Esophagus muscularis mucosa (tissue), 4 donors: ENCODE measurements at places on chromosomes 5 and 9. TPM values are rescaled to one million over a fixed set of nuclear protein-coding genes. Genes with fewer than 3 reads are reported as not detected.

DNA sequence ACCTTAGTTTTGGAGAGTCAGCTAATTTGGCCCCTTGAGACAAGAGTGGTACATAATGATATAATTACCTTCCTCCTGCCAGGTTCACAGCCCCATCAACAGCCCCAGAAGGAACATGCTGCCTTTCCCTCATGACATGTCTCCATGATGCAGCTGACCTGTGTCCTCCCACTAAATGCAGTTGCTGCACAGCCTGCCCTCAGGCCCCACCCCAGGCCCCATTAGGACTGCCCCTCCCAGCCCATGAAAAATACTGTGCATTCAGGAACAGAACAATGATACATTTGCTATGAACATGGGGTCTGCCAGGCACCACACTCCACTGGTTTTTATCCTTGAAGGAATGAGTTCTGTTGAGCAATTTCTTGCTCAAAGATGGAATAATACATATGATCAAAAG is 176.4 kb downstream of the C5orf15 start:
- DNase-seq = no peak

PCDHAC1 gene
- total RNA-seq = 1.7 TPM

CHSY3 gene
- 1.2 TPM for total RNA-seq

- no peak for DNase-seq
These were observed 68.6 kb downstream of the SH3PXD2B start for GRCh38 chr5:172385707-172386106.

DNA sequence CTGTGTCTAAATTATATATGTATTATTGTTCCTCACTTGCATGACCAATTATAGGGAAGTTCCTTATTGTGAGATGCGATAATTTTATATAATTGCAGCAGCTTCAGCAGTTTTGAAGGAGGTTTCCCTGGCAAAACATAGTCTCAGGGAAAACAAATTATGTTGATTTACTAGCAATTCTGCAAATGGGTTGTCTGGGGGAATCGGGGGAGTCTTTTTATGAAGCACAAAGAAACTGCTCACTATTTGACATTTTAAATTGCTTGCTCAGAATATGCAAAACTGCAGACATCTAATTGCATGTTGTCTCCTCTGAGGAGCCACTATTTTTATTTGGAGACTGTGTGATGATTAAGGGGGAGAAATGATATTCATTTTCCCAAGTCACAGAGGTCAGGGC is 361.6 kb downstream of the YTHDC2 start:
- DNase-seq = no peak

DNA sequence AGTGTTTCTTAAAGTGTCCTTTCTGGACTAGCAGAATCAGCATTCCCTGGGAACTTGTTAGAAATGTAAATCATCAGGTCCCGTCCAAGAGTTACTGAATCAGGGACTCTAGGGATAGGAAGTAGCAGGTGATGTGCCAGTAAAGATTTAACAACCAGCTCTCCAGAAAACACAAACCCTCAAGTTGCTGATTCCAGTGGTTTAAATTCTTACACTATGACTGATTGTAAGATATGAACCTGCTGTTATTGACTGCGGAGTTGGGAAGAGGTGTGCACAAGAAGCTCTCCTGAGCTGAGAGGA is 39.1 kb upstream of the BASP1 start:
- DNase-seq = no peak

SH3GL2 gene
- total RNA-seq = 3.3 TPM

DNA sequence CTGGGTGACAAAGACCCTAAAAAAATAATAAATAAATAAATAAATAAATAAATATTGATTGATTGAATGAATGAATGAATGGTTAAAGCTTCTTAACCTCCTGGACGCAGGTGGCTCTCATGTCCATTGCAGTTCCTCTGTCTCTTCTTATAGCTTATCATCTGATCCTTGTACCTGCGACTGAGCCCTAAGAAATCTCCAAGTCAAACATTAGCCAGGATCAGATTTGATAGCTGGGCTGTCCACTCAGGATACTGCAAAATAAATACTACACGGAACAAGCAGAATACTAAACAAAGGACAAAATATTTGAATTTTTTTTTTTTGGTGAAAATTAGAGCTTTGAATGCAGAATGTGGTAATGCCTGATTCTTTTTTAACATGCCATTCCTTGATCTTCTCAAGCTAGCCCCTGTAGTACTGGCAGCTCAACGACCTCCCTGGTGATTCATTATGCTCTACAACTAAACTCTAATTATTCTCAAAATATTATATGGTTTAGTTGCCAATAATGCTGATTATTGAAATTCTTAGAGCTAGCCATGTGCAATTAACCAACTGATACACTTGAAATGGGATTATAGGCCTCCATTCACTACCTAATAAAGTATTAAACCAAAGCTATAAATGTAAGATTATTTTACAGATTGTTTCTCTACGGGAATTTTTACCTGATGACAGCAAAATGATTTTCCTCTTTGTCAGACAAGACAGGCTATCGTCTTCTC is 9.9 kb upstream of the TMEM245 start:
- DNase-seq = no peak

GRCh38 chr5:118461436-118461835 is 526.9 kb downstream of the DTWD2 start:
- no peak for DNase-seq
